ENCODE measurements at places on chromosomes 5 and 9.

GRCh38 chr5:31768784-31769183 is 129.9 kb downstream of the PDZD2 start:
- H3K27me3 ChIP-seq: peaks cover 5% of the 10 kb centered on the region
- no peaks in the 10 kb centered on the region for H3K36me3 ChIP-seq
- H3K27ac ChIP-seq: no peak overlapping the region
- no peaks in the 10 kb centered on the region for H3K4me1 ChIP-seq
- H3K4me3 ChIP-seq: no peak overlapping the region

DNA sequence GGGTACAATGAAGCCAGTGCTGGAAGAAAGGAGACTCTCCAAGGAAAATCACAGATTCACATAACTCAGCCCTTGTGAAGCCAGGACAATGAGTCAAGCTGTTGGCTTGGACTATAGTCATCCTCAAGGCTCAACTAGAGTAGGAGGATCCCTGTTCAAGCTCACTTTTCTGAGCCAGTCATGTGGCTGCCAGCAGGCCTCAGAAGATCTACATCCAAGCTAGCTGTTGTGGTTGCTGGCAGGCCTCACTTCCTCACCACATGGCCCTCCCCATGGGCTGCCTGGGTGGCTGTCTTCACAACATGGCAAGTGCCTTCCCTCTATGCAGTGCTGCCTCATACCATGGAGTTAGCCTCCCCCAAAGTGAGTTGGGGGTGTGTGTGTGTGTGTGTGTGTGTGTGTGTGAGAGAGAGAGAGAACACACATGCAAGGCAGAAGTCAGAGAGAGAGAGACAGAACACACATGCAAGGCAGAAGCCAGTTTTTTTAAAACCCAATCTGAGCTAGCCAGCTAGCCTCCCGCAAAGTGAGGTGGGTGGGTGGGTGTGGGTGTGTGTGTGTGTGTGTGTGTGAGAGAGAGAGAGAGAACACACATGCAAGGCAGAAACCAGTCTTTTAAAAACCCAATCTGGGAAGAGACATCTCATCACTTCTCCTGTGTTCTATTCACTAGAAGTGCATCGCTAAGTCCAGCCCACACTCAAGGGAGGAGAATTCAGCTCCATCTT is 17.1 kb downstream of the SCAI start:
- H3K4me3 ChIP-seq: no peak overlapping the region
- peaks cover 2% of the 10 kb centered on the region for H3K36me3 ChIP-seq
- DNase-seq: no peak
- H3K4me1 ChIP-seq: no peaks in the 10 kb centered on the region
- no peaks in the 10 kb centered on the region for H3K27me3 ChIP-seq
- H3K27ac ChIP-seq: peak overlapping the region; percentile 75

DNA sequence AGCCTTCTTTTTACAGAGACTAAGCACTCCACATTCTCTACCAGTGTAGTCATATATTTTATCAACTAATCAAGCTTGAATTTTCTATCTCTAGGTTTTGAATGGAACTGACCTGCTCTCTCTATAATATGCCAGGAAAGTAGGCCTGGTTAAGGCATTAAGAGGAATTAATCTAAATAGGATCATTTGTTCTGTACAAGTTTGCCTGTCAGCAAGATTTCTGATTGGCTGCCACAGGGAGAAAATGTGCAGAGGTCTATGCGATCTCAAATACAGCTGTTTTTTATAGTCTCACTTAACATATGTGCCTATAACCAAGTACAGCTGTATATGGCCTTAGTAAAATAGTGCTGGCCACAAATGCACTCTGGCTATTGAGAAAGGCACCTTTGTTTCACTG is 418.8 kb downstream of the KDM4C start:
- no peak for DNase-seq
- H3K4me3 ChIP-seq: no peak overlapping the region
- no peaks in the 10 kb centered on the region for H3K27me3 ChIP-seq
- peaks cover 2% of the 10 kb centered on the region for H3K4me1 ChIP-seq
- peaks cover 14% of the 10 kb centered on the region for H3K36me3 ChIP-seq

DNA sequence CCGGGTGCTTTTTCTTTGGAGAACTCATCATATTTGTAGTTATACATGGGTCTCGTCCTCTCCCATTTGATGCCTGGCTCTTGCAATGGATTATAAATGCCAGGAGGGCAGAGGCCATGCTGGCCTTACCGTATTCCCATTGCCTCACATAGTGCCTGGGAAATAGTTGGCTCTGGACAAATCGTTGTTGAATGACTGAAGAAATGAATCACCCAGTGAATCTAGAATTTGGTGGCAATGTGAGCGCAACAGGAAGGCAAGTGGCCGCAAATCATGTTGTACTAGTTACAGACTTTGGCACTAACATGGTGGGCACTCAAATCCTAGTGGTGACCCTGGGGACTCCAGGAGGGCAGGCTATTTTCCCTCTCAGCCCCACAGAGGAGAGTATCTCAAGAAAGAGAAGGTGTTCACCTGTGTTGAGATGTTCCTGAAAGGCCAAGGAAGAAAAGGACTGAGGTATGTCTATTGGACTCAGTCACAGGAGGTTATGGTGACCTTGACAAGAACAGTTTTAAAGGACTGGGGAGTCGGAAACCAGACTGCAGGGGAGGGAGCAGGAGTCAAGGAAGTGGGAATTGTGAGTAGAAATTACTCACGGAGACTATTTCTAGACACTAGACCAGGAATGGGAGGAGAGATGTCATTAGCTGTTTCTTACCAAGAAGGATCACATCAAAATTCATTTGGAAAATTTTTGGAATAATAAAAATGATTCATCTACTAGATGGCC is 61.7 kb upstream of the COL15A1 start:
- H3K4me1 ChIP-seq: no peaks in the 10 kb centered on the region
- no peak overlapping the region for H3K4me3 ChIP-seq
- no peak for DNase-seq
- no peak overlapping the region for H3K27ac ChIP-seq
- H3K27me3 ChIP-seq: peaks cover 16% of the 10 kb centered on the region

Data from progenitor cell of endocrine pancreas (in vitro differentiated cells).